Bronchial epithelial cell (primary cell): ENCODE measurements at places on chromosomes 2 and 18. TPM values are rescaled to one million over a fixed set of nuclear protein-coding genes. Genes with fewer than 3 reads are reported as not detected.
A peak's percentile ranks its signal among the peaks of the same experiment; 100 is the strongest.

GRCh38 chr2:80610108-80610507 is 305.6 kb upstream of the LRRTM1 start:
- DNase-seq: no peak

Gene SP3
- 87.7 and 104 TPM in 2 replicates for total RNA-seq

GRCh38 chr2:24107336-24107735 is 15.8 kb downstream of the PFN4 start:
- DNase-seq: no peak

DNA sequence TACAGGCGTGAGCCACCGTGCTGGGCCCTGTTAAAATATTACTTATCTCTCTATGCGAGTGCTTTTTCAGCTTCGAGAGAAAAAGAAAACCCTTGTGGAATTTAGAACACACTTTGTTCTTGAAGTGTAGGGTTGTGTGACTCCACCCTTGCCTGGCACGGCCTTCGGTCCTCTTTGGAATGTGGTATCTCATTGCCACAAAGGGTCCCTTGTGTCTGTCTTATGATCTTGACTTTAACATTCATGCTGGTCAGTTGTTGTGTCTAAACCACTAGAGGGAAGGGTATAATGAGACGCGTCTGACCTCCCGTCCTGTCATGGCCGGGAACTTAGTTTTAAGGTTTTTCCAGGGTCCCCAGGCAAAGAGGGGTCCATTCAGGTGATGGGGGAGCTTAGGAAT is 246.4 kb downstream of the VAPA start:
- DNase-seq: no peak

DNA sequence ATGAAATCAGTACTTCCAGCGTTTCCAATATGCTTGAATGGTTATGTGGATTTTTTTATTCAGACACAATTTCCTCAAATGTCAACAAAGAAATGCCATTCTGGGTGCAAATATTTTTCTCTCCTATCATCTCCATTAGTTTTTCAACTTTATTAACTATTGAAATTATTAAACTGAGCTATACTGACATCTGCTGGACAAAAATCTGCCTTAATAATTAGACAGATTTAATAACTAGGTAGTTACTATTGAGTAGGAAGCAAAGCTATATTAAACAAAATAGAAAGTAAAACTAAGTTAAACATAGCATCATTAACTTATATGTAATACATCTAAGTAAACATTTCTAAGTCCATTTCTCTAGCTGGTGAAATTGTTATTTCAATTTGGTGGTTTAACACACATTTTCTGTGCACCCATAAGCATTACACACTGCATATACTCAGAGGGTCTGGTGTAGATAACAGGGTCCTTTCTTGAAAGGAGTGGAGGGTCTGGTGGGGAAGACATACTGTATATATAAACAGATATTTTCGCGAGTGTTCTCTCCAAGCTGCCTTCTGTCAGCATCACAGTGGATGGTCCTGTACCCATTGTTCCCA is 77.0 kb downstream of the LANCL1 start:
- DNase-seq: peak; percentile 43

GRCh38 chr2:136844546-136844945 is 79.2 kb downstream of the THSD7B start:
- DNase-seq: no peak

- no peak for DNase-seq
Measured at GRCh38 chr2:227643990-227644551, 22.5 kb upstream of the SCYGR5 start.

- DNase-seq: no peak
Measured at GRCh38 chr2:110818767-110819481, 86.6 kb downstream of the ACOXL start.

Gene LYPD6
- total RNA-seq: 0.13 and 0.26 TPM in 2 replicates

Gene GKN2
- total RNA-seq: not detected in 2 replicates

Gene CFAP65
- total RNA-seq: not detected in 2 replicates

DNA sequence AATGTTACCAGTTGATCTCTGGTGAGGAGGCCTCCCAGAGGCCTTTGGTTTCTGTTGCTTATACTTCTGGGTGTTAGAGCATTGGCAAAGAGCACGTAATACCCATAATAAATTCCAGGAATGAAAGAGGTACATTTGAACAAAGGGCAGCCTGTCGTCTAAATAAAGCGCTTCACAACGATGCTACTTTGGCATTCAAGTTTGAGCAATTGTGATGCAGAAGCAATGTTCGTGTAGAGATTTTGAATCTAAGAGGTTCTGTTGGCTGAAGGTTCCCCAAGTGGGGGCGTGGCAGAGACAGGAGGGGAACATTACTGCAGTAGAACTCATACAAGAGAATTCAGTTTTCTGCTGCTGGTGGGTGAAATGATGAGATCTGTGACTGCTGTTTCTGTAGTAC is 27.8 kb downstream of the ZNF532 start:
- no peak for DNase-seq

DNA sequence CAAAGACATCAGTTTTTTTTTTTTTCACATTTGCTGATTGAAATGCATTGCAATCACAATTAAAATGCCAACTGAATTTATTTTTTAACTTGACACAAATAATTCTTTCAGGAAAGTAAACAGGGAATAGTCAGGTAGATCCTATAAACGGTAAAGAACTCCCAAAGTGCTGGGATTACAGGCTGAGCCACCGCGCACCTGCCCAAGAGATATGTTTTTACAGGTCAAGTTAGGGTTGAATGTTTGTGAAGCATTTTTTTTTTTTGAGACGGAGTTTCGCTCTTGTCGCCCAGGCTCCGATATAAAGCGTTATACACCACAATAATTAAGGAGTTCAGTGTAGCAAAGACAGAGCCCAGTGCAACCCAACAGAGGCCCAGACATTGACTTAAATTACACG is 15.1 kb downstream of the ITM2C start:
- no peak for DNase-seq

Gene RNU2-63P
- 26.9 TPM in 1 of 2 replicates, not detected in the other for total RNA-seq

- no peak for DNase-seq
Measured at GRCh38 chr2:128466376-128466775, 147.7 kb upstream of the HS6ST1 start.

Gene MEIS1
- total RNA-seq: 27.7 and 28.4 TPM in 2 replicates

Gene VAMP5
- total RNA-seq: 4.5 and 5.5 TPM in 2 replicates

DNA sequence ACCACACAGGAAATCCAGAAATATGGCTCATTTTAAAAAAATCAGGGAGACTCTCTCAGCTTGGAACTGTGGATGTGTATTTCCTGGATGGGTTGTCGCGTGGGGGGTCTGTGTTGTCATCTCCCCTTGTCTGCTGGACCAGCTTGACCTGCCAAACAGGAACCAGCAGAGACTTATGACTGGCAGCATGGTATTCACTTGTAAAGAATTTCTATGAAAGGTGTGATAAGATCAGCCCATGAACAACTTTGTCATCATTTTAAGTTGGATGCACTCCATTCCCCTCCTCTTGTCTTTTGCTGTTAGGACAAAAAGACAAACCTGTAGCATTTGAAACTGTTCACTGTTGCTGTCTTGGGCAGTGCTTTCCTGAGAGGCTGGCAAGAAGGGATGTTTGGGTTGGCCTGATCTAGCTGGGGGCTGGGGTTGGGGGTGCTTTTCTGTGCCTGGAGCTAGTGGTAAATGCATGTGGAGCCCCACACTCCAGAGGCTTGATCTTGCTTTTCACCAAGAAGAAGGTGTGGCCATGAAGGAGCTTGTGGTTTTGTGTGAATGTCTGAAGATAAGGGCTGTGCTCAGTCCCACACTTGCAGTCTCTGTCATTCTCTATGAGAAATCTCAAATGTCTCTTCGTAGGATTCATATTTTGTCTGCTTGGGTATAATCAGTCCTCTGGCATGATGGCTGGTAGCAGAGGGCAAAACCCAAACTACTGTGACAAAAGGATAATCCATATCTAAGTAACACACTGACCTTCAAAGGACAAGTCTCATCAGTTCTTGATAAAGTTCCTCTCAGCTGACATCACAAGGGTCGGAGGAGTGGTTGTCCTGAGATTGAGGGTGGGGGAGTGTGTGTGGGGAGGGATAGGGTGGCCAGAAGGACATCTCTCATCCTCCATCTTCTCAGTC is 39.0 kb downstream of the RALB start:
- peak; percentile 77 for DNase-seq
